COR-L47 (cell line): ENCODE measurements at places on chromosomes 3 and 15.

GRCh38 chr15:63370764-63371163, 10.9 kb downstream of the CA12 start:
- no peak for DNase-seq

DNA sequence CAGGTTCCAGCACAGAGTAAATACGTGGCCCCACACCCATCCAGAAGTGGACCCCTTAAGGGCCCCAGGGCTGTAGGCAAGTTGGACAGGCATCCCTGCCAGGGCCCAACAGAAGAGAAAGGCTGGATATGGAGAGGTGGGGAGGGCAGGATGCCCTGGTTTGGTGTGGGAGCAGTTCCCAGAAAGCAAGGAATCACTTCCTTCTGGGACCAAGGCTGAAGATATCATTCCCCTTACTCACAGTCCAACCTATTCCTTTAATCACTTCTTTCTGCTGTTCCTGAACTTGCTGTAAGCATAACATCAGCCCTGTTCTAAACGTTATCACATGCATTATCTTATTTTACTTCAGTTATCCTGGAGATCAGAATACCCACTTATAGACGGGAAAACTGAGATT, 6.1 kb upstream of the MESP2 start:
- no peak for DNase-seq

GRCh38 chr3:143134471-143134870, 14.9 kb downstream of the CHST2 start:
- peak; percentile 100 for DNase-seq

- peak; percentile 73 for DNase-seq
These were observed 749.2 kb downstream of the NAALADL2 start for GRCh38 chr3:175608356-175608755.

DNA sequence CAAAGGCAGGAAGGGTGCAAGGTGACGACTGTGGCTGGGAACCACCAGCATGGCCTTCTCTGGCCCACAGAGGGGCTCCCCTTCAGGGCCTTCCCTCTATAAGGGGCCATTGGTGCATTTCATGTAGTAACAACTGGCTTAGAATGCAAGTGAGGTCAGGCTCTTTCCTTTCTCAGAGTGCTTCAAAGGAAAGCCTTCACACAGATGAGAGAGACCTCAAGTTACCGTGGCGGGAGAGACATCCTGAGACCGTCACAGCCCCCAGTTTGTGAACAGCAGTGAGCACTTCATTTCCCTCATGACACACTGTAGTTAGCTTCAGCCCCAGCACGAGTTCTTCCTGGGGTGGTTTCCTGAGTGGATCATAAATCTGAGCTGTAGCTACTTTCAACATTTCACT, 96.6 kb upstream of the LIMD1 start:
- DNase-seq = no peak

DNA sequence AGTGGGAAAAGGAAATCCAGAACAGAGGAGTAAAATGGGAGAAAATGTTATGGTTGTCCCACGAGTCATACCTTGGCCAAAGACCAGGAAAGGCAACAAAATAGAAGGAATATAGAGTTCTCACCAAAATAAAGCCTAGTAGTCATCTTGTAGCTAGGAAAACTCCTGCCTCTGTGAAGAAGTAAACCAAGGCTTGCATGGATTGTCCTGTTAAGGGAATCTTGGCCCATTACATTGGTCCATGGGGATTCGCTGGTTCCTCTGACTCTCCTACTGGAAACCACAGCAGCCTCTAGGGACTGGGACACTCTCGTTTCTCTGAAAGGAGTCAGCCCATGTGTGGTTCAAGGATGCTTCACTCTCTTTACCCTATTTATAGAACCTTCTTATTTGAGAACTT, 62.9 kb upstream of the FNDC3B start:
- DNase-seq = no peak

DNA sequence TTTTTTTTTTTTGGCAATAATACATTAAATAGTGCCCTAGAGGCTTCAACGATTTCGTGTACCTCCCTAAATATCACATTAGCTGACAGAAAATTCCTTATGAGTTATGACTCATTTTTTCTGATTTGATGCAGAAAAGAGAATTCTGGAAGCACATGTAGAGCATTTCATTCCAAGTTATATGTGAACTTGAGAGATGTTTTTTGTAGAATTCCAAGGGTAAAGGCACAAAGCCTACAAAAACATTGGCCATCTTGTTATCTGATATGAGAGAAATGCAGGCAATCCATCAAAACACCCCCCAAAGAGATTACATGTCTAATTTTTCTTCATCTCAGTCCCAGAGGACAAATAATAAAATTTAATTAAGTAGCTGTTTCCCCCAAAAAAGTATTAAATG, 6.7 kb upstream of the PFN2 start:
- DNase-seq = no peak

- no peak for DNase-seq
These were observed 17.4 kb downstream of the TFG start for GRCh38 chr3:100726706-100727105.

DNA sequence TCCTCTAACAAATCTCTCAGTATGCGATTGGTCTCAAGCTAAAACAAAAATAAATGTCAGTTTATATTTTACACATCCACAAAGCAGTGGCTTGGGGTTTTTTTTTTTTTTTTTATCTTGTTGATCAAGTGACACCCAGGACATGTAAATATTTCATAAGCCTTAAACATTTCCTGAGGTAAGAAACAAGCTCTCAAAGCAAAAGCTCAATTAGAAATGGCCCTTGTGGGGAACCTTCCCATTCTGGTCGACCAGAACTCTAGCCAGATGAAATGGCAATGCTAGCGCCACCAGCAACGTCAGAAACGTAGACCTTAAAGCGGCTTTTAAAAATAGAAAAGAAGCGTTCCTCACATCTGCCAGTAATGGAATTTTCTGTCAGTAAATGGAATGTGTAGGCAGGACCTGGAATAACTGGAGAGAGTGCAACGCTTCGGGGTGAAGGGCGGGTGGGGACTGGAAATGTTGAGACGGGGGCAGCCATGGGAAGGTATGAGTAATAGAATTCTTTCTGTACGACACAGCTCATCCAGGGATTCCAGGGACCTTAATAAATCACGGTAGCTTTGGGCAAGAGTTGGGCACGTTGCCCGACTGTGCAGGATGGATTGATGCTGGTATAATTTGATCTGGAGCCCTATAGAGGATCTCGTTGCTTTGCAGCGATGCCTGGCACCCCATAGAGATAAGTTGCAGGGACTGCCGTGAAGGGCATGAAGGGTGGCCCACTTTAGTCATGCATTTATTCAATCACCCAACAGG, 44.4 kb downstream of the BTD start:
- DNase-seq = no peak

DNA sequence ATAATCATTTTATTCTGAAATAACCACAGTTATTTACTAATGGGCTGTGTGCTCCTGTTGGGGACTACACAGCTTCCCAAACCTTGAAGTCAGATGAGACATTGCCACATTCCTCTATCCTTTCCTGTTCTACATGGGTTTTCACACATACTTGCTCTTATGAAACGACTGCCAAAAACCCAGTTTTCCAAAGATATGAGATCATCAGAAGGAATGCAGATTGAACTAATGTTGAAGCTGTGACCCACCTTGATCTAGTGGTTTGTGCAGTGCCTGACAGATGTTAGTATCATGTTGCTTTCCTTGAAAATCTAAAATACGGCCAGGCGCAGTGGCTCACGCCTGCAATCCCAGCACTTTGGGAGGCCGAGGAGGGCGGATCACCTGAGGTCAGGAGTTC, 144.6 kb downstream of the VGLL4 start:
- no peak for DNase-seq

GRCh38 chr3:174715386-174715785, 143.7 kb upstream of the NAALADL2 start:
- DNase-seq = no peak

DNA sequence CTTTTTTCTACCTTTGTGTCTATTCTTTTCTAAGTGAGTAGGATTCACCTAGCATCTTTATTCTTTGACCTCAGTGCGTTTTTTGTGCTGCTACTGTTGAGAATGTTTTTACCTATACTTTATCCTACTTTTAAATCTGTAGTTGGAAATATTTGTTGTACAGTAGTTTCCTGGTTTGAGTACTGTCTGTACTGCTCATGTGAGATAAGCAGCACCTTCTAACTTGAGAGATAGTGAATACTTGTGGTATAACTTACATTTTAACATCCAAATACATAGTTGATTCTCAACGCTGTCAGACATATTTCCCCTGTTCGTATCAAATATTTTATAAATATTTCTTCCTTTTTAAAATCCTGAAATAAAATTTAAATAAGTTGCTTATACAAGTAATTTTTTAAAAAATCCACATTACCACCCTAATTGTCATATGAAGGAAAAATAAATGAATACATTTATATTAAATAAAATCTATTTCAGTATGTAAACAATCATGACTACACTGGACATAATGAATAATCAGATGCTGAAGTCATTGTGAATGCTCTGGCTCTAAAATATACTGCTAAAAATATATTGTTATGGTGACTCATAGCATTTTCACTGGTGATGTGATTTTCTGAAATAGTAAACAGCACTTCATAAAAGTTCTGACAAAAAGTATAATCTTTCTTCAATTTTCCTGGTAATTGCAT, 17.4 kb downstream of the ATP11B start:
- DNase-seq = no peak

DNA sequence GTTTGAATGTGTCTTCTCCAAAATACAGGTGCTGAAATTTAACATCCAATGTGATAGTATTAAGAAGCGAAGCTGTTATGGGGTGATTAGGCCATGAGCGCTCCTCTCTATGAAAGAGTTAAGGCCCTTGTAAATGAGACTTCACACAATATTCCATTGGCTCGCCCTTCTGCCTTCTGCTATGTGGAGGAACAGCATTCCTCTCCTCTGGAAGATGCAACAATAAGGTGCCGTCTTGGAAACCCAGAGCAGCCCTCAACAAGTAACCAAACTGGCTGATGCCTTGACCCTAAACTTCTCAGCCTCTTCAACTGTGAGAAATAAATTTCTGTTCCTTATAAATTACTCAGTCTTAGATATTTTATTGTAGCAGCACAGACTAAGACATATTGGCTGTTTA, 874.6 kb downstream of the ROBO1 start:
- DNase-seq = no peak

DNA sequence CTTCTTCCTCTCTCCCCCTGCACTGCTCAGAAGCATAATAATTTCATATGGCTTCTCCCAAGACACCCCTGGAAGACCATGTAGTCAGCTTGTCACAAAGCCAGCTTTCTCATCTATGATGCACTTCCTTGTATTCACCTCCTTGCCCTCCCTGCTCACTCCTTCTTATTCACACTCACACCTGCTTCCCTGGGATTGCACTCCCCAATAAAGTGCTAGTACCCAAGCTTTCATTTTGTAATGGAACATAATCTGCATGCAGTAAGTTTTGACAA, 76.9 kb upstream of the FRMD4B start:
- DNase-seq = no peak

DNA sequence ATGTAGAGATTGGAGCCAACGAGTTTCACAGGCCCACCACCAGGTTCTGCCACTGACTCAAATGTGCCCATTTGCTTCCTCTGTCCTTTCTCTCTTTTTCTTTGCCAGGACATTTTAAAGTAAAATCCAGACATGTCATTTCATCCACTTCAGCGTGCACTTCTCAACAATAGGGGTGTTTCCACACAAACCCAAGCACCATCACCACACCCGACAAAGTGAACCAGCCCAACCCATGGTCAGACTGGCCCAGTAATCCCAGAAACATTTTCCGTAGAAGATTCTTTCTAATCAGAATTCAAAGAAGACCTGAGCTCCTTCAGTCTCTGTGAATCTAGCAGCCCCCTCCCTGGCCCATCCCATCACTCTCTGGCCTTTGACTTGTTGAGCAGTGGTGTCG, 13.4 kb downstream of the CFAP100 start:
- DNase-seq = no peak

DNA sequence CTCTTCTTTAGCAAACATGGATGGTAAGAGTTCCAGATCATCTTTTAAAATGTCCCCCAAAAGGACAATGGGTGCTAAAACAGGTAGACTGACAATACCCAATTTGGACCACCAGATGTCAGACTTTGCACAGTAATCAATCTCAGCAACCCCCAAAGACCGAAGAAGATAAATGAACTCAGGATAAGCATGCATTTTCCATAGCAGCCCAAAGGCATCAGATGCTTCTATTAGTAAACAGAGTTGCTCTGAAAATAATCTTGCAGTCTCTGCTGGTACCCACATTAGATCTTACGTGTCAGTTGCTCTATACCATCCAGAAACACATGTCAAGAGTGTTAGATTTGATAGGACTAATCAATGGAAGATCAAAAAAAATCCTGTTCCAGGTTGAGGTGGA, 20.6 kb downstream of the MYH15 start:
- DNase-seq = peak; percentile 79

- no peak for DNase-seq
These were observed 28.8 kb downstream of the ARRDC4 start for GRCh38 chr15:97989299-97989698.

- DNase-seq = peak; percentile 42
These were observed at the start of gene TIMP4 for GRCh38 chr3:12158387-12159226. Gene TIMP4 (minus strand): TSS chr3:12158912. CDS start chr3:12158840, 72 bp downstream.

DNA sequence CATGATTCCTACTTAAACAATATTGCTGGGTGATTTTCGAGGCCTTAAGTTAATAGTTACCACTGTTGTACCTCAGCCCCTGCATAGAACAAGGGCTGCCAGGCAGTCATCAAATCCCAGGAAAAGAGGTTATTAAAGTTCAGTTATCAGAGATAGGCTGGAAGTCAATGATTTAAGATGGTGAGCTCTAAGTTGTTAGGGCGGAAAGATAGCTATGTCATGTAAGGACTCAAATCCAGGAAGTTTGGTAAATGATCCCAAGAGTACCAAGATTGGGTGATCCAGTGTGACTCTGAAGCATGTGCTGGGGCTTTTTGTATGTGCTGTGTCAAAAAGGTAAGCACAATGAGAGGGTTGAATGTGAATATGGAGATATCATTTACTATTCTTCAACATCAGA, 287.9 kb downstream of the NLGN1 start:
- no peak for DNase-seq

DNA sequence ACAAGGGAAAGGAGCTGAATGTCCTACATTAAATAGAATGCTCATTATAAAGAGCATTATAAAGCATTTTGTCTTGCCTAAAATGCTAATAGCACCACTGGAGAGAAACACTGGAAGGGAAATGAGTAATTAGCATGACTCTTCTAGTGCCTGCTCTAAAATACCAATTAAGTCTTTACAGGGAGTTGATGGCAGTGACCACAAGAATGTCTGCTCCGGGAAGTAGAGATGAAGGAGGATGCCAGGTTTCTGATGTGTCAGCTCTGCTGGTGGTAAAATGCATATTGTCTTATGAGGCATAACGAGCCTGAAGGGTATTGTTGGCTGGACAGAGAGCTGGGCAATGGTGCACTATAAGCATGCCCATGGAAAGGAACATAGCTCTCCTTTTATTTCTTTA, 49.5 kb downstream of the MYLK start:
- DNase-seq = no peak
